Renal cortex interstitium (tissue), 15 donors: ENCODE measurements at places on chromosomes 16 and 17.

GRCh38 chr17:51423421-51424160, 163.2 kb downstream of the UTP18 start:
- DNase-seq, result no peak

GRCh38 chr17:59786536-59787319, 79.3 kb downstream of the VMP1 start:
- DNase-seq, result no peak

DNA sequence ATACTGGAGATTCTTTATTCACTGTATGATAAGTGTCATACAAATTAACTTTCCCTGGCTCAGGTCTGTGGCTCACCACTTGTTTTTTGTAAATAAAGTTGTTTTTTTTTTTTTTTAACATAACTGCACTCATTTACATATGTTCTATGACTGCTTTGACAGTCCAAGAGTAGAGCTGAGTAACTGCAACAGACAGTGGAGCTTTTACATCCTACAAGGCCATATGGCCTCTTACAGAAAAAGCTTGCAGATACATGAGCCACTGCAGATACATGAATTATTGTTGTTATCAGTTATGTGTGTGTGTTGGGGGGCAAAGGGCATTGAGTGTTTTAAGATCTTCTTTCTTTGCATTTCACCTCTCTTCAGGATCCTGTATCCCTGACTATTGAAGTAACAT, 311.7 kb downstream of the BCAS3 start:
- no peak for DNase-seq

GRCh38 chr16:13742928-13743327, 177.0 kb upstream of the ERCC4 start:
- no peak for DNase-seq

GRCh38 chr17:20092261-20092867, 83.2 kb downstream of the SPECC1 start:
- DNase-seq, result no peak

GRCh38 chr17:37506678-37507077, 17.0 kb downstream of the DUSP14 start:
- DNase-seq, result no peak

GRCh38 chr17:55314784-55315491, 50.2 kb downstream of the HLF start:
- DNase-seq, result no peak

GRCh38 chr17:3260600-3260999, 37.6 kb downstream of the OR3A1 start:
- no peak for DNase-seq
